ENCODE measurements at places on chromosomes 7 and 10.
A peak's percentile ranks its signal among the peaks of the same experiment; 100 is the strongest.

DNA sequence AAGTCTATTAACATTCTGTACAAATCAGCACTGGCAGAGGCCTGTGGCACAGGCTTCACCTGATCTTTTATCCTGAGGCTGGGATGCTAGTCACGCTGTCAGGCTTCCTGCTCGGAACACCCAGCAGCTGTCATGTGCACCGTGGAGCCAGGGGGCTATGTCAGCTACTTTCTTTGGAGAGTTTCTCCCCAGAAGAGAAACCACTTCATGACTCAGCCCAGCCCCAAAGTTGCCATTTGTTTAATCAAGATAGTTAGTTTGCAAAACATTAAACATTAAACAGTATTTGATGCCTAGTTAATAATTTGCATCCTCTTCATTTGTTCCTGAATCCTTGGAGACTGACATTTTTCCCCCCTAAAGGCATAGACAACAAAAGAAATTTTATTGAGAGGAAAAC lies at the start of gene HABP2:
HABP2 (plus strand) TSS at position 353 of the 400 bp plus-strand sequence. CDS start 69 bp downstream, outside the sequence.
- DNase-seq, result no peak

DNA sequence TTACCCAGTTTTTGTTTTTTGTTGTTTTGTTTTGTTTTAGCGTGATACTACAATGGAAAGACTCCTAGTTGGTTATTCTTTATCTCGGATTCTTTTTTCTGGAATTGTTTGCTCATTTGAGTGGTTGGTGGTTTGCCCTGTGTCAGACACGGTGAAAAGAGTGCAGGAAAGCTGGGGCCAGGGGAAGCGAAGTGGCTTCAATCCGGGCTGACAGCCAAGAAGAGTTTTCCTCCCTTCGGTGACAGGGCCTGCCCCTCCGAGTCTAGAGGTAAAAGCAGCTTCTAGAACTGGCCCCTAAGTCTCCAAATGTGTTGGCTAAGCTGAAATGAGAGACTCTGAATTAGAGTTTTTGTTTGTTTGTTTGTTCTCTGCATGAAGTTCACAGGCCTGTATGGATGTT lies 5.7 kb upstream of the AP5Z1 start:
- no peak for DNase-seq

DNA sequence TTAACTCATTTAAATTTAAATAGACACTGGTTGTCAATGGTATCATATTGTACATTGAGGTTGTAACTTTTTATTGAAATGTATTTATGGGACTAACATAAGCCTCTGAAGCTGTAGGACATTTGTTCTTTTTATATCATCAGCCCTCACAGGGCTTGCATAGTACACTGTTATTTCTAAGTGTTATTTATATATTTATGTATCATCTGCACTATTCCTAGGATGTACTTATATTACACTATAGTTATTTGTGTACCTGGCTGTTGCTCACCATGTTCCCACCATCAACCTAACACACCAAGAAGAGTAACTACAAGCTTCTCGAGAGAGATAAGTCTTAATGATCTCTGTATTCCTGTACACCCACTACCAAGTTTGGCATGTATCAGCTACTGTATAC lies 224.7 kb downstream of the PPP1R3A start:
- no peak for DNase-seq

GRCh38 chr7:96246919-96247318 lies 75.0 kb downstream of the SLC25A13 start:
- no peak for DNase-seq

GRCh38 chr10:125692196-125692595 lies 9.2 kb upstream of the TEX36 start:
- DNase-seq, result no peak

DNA sequence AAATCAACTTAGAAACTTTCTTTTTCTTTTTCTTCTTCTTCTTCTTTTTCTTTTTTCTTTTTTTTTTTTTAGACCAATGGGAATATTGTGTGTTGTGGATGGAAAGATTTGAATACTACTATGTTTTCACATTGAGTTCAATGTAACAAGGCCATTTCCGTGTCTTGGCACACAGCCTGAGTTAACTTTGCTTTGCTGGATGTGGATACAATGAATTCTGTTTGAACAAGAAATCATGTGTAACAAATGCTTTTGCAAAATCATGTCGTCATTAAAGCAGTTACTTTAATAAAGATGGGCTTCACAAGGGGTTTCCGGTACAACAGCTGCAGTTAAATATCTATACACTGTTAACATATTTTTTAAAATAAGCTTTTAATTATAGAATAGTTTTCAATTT lies 13.5 kb upstream of the ENTPD1 start:
- DNase-seq, result no peak

DNA sequence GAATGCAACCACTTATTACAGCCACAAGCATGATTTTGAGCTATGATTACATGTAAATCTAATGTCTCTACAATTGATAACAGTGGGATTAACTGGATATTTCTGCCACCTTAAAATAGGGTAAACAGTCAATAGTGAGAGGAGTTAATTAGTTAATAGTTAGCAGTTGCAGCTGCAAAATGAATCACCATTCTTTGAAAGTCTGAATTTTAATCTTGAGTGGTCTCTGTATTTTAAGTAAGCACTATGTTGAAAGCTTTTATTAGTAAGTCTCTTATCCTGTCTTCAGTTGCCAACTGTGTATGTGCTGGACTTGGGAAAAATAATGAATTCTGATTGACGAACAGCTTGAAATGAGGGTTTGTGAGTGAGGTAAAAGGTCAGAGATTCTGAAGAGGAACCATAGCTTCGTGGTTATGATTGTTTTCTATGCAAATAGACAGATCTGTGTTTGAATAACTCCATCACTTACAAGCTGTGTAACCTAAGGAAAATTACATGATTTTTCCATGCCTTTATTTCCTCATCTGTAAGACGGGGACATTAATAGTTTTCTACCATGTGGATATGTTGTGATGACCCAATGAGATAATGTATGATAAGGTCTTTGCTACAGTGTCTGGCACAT lies 75.2 kb downstream of the RNLS start:
- DNase-seq, result no peak

GRCh38 chr7:101085162-101085964 lies at the start of gene TRIM56:
TSS of gene TRIM56 (plus strand) at chr7:101085481. CDS start at chr7:101087313, 1,832 bp downstream.
- peak; percentile 56 for DNase-seq

DNA sequence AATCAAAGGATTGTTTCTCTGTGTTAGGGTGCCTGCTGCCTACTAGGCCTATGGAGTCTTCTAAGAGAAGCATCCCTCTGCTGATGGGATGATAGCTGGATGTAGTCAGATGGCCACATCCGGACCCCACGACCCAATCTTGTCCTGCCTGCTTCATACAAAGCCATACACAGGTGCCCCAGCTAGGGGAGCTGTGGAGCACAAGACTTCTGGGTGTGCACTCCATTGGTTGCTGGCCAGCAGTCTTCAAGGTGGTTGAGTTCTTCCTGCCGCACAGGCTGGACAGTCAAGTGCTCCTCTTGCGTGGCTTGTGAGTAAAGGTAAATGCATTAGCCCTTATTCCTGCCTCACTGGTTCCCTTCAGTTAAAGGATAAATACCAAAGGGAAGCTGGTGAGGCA lies 120.2 kb downstream of the TEX36 start:
- no peak for DNase-seq

- no peak for DNase-seq
These were observed 1001.9 kb upstream of the SORCS1 start for GRCh38 chr10:108166401-108166800.

GRCh38 chr7:92783260-92784201 lies 52.8 kb downstream of the CDK6 start:
- DNase-seq, result no peak

DNA sequence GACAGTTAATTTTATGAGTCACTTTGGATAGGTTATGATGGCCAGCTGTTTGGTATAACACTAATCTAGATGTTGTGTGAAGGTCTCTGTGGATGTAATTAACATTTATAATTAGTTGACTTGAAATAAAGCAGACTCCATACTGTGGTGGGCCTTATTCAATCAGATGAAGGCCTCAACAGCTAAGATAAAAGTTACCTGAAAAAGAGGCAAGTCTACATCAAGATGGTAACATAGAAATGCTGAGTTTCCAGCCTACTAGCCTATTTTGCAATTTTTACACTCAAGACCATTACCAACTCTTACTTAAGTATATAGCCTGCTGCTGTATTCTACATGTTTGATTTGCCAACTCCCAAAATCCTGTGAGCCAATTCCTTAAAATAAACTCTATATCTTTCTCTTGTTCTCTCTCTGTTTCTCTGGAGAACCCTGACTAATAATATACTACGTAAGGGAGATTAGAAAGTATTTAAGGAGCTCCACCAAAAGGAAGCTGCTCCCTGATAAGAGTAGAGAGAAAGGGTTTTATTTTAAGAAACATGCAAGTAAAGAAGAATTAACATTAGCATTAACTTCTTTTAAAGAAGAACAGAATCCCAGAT lies 42.7 kb downstream of the ZNF438 start:
- no peak for DNase-seq

- no peak for DNase-seq
These were observed 9.4 kb upstream of the TAS2R16 start for GRCh38 chr7:123004931-123005330.

Measured in stimulated activated CD8-positive, alpha-beta memory T cell treated with anti-CD3 and anti-CD28 coated beads, Interleukin-7, amount 100 ng/mL, for 1 hour (primary cell).